ENCODE measurements at places on chromosomes 3 and 15.

- DNase-seq = no peak
Measured at GRCh38 chr15:43552256-43552655, 34.8 kb downstream of the MAP1A start.

- no peak for DNase-seq
Measured at GRCh38 chr15:61720197-61720704, 340.0 kb downstream of the VPS13C start.

DNA sequence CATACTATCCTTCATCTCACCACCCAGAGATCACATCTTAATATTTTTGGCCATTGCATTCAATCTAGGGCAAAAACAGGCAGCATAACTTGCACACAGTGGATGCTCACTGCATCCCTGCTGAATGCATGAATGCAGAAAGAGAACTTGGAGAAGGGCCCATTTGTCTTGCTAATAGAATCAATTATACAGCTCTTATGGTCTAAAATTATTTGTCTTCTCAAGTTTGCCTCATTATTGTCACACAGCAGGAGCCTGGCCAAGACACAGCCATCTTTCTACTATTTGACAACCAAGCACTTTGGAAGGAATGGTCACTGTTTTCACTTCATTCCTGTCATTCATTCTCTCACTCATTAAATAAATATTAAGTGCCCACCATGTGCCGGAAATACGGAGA, 1.2 kb upstream of the ARHGEF26 start:
- no peak for DNase-seq

- DNase-seq = no peak
Measured at GRCh38 chr3:56269755-56270535, 198.3 kb downstream of the ERC2 start.

DNA sequence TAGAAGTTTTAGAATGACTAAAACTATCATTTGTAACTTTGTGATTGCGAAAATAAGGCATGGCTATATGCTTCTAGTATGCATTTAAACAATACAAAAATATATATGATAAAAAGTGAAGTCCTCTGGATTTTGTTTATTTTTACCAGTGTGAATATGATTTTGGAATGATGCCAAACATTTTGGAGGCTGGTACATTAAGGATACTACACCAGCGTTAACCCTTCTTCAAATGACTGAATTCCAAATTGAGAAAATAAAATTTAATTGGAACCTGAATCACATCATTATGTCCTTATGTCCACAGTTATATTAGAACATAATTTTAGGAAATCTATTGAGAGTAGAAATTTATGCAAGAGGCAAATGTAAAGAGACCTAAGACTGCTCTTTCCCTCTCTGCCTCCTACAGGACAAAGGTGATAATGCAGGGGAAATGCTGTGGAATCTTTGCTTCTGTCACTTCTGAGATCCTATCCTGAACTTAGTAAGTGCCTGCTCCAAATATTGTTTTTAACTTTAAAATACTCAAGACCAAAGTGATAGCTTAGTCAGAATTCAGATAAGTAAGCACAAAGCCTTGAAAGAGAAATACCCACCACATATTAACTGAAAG, 121.1 kb upstream of the NANOGP8 start:
- no peak for DNase-seq

DNA sequence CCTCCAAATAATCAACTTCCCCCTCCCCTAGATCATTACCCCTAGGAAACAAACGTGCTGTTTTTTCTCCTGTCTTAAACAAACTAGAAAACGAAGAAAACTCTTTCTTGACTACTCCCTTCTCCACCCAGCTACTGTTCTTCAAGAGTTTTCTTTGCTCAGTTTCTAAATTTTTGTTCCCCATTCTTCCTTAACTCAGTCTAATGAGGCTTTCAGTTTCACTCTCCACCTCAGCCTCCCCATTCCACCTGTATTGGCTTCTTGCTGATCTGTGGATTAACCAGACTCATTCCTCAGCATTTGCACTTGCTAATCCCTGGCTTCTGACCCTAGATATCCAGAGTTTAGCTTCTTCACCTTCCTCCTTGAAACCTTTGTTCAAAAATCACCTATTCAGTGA, 26.8 kb downstream of the SERPINI1 start:
- DNase-seq = no peak

- DNase-seq = no peak
Measured at GRCh38 chr15:40092979-40093869, 15.5 kb downstream of the BMF start.

DNA sequence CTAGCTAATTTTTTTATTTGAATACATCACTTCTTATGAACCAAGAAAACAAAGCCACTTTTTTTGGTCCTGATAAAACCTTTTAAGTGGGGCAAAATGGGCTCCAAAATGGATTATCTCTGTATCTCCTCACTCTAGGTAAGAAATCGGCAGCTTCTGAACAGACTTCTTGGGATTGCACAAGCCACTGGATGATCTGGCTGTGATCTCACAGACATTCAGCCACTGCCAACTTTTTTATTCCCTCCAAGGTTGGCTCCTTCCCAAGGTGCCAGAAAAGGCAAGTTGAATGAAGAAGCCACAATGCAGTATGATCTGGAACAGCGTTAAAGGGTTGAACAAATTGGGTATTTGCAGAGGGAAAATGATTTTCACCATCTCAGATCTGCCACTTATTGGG, 73.2 kb downstream of the PRICKLE2 start:
- DNase-seq = no peak

- DNase-seq = no peak
Measured at GRCh38 chr15:39209548-39210211, 371.2 kb upstream of the THBS1 start.

- DNase-seq = no peak
Measured at GRCh38 chr15:88243895-88244787, 12.4 kb downstream of the NTRK3 start.

DNA sequence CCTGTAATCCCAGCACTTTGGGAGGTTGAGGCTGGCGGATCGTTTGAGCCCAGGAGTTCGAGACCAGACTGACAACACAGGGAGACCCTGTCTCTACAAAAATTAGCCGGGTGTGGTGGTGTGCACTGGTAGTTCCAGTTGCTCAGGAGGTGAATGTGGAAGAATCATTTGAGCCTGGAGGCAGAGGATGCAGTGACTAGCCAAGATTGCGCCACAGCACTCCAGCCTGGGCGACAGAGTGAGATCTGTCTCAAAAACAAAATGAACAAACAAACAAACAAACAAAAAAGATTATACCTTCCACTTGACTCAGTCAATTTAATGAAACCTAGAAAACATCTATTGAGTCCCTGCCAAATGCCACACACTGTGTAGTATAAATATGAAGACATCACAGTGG, 30.5 kb upstream of the PHLDB2 start:
- no peak for DNase-seq

DNA sequence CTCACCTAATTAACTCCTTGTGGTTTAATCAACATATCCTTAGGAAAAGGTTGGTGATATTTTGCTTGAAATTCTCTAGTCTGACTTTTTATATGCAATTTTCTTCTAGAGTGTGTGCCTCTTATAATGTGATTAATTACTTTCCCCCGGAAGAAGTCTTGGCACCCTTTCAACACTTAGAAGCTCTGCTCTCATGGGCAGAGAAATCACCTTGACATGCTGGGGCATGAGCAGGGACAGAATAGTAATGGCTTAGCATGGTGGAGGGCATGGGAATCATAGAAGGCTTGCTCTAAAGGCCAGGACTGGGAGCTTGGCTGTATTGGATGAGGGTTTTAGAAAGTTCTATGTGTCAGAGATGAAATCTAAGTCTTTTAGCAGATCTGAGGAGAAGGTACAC, 293.5 kb downstream of the AGBL1 start:
- no peak for DNase-seq

DNA sequence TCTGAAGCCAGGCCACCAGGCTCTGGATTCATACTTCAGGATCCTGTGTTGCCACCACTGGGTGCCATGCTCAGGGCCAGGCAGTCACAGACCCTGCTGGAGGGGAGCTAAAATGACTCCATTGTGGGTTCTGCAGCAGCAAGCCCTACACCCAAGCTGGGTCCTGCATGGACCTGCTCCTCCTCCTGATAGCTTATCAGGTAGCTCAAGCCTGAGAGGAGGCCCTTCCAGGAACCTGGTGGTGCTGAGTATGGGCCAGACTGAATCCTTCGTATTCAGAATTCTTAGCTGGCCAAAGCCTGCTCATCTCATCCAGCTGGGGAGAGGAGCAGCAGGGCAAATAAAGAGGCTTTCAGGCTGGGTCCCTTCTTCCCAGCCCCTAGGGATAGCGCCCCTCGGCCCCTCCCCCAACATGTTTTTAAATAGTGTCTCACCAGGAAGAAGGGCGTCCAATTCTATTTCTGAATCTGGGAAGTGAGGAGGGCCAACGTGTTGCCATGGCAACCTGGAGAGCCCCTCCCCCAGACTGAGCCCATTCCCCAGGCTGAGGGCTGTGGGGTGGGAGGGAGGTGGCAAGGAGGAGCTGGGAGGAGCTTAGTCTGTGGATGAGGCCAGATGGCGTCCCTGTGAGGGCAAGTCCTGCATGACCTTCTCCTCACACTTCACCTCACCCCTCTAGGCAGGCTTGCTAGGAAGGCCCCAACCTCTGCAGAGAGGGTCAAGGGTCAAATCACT, 11.0 kb upstream of the CAMKV start:
- DNase-seq = no peak

- DNase-seq = no peak
Measured at GRCh38 chr3:99881121-99881524, 63.5 kb downstream of the CMSS1 start.

- DNase-seq = no peak
Measured at GRCh38 chr3:118097660-118098059, 937.0 kb downstream of the IGSF11 start.

All from CD4-positive, alpha-beta T cell treated with Interleukin-4 for 1 hour (primary cell).